ENCODE measurements at places on chromosomes 4 and X.

DNA sequence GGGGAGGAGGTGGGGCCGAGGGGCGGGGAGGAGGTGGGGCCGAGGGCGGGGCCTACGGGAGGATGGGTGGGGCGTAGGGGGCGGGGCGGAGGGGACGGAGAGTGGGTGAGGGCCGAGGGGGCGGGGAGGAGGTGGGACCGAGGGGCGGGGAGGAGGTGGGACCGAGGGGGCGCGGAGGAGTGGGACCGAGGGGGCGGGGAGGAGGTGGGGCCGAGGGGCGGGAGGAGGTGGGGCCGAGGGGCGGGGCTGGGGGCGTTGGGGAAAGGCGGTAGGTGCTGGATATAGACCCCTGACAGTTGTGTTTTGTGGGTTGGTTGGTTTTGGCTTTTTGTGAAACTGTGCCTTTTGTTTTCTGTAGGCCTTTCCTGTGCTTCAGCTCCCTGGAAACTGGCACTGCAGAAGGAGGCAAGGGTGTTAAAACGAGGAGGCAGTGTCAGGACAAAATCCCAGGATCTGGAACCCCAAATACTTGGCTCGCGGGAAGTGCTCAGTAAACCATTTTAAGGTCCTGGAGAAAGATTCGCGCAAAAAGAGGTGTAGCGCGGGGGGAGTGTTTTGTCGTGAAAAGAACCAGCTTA is 580 bp upstream of the MMGT1 start:
- peak; percentile 29 for DNase-seq

DNA sequence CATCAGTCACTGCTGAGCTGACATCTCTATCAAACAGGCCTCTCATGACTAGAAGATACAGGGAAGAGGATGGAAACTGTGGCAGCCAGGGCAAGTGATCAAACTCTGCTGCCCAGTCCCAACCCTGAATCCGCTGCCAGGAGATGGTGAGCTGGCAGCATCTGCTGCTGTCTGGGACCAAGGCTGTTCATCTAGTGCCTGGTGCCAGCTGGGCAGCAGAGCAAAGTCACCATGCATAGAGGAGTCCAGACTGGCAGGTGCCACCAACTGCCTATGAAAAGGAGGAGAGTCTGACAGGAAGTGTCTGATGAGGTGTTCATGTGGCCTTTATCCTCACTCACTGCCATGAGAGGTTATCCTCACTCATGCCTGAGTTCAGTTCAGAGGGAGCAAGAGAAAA is 518.9 kb downstream of the MID1IP1 start:
- DNase-seq, result peak; percentile 88

GRCh38 chrX:144901521-144901920 is 345.8 kb upstream of the SPANXN1 start:
- DNase-seq, result no peak

DNA sequence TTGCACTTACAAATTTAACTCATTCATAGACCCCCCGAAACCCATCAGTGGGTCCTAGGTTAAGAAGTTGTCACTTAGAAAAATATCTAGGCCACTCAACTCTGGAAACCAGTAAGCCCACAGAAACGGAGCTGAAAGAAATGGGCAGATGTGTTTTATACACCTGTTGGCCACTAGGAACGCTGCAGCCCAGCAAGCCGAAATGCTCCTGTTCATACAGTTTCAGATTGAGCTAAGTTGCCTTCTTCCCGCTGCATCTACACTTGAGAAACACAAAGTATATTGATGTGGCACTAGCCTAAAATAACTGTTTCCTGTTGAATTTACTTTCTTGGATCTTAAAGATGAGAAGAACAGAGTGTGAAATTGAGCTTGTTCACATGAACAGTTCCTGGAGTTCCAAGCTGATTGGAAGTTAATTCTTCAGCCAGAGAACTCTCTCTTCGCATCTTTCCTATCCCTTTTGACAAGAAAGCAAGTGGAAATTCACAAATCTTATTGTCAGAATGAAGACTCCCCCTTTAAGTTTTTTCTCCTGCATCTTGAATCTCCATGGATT is 174.1 kb downstream of the RBMX2 start:
- peak; percentile 23 for DNase-seq

- DNase-seq, result no peak
Observed at GRCh38 chrX:40346379-40346778, 234.4 kb upstream of the ATP6AP2 start.

DNA sequence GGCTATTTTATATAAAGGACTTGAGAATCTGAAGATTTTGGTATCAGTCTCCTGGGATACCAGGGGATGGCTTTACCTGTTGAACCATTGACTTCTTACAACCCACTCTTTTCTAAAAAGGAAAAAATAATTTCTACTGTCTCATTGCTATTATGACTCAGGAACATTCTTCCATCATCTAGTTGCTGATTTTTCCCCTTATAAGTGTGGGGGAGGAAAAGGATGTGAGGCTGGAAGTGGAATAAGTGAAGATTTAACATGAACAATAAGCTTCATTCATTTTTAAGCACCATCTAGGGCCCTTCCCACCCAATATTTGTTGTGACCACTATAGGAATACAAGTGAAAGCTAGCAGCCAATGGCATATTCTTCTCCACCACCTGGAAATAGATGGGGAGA is 10.6 kb upstream of the MND1 start:
- DNase-seq, result no peak

- no peak for DNase-seq
Observed at GRCh38 chr4:183921335-183921734, 16.2 kb downstream of the STOX2 start.

GRCh38 chrX:15946783-15947580 is 92.4 kb upstream of the AP1S2 start:
- no peak for DNase-seq

GRCh38 chr4:135552131-135552530 is 1350.5 kb upstream of the PABPC4L start:
- no peak for DNase-seq

DNA sequence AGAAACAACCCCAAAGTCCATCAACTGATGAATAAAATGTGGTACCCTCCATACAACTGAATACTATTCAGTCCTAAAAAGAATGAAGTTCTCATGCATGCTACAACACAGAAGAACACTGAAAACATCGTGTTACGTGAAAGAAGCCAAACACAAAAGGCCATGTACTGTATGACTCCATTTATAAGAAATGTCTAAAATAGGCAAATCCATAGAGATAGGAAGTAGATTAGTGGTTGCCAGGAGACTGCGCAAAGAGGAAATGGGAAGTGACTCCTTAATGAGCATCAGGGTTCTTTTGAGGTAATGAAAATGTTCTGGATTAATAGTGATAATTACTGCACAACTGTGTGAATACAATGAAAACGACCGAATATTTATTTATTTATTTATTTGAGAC is 23.4 kb downstream of the FBXW7 start:
- no peak for DNase-seq

- DNase-seq, result no peak
Observed at GRCh38 chr4:51885363-51885762, 42.4 kb downstream of the DCUN1D4 start.

DNA sequence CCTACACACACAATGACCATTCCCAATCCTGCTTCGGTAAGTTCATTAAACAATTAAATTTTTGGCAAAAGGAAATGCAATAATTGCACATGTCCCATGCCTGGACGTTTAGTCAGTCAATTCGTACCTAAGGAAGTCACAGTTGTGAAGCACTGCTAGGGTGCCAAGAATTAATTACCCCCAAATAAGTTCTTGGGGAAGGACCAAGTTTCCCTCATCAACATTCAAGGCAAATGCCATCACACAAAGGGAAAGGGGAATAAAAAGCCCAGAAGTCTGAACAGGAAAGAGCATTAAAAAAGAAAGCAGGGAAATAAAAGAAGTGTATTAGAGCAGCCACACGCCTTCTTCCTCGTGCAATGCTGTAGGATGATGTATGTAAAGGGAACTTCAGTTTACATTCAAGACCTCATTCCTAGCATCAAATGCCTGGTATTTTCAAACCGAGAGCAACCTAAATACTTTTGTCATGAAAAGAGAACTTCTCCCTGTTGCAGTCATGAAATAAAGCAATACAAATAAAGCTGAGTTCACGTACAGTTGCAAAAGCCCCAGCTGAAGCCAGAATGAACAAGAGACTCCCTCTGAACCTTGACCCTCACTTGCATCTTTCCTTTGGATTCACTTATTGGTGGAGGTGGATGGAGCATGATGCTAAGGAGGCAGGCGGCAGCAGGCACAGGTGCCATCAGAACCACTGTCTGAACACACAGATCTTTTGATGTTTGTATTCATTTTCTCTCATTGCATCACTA is 124.0 kb upstream of the PPARGC1A start:
- DNase-seq, result no peak

DNA sequence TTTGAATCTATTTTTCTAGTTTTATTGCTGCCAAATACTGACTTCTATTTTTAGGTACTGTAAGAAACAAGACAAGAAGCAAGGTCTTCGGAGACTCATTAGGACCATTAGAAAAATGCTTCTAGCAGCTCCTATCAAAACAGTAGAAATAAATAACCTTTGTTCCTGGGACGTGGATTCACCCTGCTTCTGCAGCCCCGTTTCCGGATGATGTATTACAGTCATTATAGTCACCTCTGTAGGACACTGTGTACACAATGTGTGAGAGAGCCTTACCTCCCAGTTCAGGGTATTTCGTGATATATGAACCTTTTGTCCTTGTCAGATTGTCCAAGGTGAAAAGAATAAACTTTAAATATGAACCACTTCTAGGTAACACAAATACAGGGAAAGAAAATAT is 484.0 kb upstream of the TECRL start:
- DNase-seq, result no peak
